NCI-H1417 (cell line): ENCODE measurements at places on chromosomes 1 and 21.
A peak's percentile ranks its signal among the peaks of the same experiment; 100 is the strongest.

DNA sequence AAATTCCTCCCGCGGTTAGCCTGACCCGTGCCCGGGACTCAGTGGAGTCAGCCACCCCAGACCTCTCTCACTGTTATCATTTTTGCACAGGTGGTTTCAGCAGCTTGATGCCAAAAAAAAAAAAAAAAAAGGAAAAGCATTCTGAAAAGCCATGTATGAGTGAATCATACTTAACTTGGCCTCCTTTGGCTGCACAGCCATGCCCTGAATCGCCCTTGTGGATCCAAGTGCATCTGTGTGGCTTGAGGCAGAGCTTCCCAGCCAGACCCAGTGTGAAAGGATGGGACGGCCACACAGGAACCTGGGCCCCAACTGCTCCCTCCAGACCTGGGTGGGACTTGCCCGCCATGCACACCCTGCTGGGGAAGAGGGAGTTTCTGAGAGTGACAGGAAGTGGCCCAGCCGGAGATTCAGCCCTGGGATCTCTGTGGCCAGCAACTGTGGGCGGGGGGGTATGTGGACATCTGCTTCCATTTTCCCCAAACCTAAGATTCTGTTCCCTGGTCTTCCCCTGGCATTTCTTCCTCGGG, 8.6 kb downstream of the YBEY start:
- DNase-seq: no peak

DNA sequence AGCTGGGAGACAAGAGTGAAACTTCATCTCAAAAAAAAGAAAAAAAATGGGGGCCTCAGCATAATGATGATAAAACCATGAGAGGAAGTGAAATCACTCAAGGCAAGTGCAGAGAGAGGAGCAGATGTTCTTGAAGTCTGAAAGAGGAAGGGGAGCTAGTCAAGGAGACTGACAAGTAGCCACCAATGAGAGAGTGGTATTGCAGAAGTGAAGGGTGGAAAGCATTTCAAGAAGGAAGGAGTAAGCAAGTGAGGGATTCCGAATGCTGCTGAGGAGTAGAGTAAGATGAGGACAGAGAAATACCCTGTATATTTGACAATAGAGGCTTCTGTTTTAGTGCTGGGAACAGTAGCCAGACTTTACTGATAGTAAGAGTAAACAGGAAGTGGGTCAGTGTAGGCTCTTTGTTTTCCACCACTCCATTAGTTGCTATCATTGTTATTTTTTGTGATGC, 2.9 kb downstream of the TATDN3 start:
- no peak for DNase-seq

- peak; percentile 29 for DNase-seq
Measured at GRCh38 chr1:94783342-94784189, 36.6 kb upstream of the SLC44A3 start.

GRCh38 chr1:208251015-208251414, 6.8 kb upstream of the PLXNA2 start:
- DNase-seq: no peak

DNA sequence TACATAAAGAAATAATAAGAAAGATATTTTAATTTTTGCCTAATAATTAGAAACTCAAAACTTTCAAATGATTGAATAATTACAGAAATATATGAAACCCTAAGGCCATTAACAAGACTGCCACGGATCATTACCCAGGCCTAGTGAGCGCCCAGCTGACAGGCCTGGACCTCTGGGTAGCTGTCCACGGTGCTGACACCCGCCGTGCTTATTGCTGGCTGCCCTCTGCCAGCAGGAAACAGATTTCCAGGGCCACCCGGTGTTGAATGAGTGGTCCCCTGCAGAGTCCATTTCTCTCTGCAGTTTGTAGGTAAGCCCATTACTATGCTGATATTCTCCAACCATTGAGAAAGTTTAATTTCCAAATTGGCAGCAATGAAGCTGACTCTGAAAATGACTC, 254.4 kb upstream of the GJB5 start:
- peak; percentile 8 for DNase-seq

DNA sequence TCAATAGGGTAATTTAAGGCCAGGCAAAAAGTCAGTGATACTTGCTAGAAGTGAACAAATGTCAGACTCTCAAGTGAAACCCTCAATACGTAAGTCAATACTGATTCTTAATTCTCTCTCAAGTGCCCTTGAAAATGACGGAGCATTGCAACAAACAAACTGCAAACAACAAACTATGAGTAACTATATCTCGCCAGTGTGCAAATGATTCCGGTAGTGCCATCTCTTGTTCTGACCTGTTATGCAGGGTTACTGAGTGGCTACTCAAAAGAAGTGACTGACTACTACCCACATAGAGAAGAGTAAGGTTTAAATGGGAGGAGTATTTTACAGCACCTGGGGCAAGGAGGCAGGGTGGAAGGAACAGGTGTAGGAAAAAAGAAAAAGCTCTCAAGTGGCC, 1.6 kb downstream of the SLC19A2 start:
- no peak for DNase-seq

GRCh38 chr1:22044690-22045420, 7.7 kb upstream of the CDC42 start:
- peak; percentile 15 for DNase-seq

GRCh38 chr21:30714946-30715345, 3.6 kb downstream of the KRTAP21-3 start:
- no peak for DNase-seq

DNA sequence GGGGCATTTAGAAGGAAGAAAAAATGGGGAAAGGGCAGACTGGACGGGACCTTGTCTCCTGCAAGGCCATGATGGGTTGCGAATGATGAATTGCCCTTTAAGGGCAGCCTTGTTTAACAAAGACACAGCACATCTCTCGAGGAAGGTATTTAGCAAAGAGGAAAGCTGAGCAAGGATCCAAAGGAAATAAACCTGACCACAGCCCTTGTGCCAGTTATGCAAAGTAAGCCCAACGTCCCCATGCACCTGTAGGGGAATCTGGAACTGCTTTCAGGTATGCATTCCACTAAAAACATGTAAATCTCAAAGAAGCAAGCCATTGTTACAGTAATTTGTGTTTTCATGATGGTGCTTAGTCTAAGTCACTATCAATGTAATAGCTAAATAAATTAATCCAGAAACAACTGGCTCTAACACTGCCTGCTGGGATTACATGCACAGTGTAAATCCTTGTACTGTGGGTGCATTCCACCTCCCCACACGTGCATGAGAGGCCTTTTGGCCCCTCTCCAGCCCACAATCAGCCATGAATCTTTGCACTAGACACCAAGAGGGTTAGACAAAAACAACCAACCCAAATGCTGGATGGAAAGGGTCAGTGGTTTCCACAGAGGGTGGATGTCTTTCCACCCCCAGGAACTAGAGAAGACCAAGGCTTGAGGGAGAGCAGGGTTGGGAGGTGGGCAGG, 228.8 kb upstream of the KAZN start:
- DNase-seq: no peak

- DNase-seq: peak; percentile 37
Measured at GRCh38 chr1:223713546-223714420, 1.4 kb downstream of the CAPN2 start.

DNA sequence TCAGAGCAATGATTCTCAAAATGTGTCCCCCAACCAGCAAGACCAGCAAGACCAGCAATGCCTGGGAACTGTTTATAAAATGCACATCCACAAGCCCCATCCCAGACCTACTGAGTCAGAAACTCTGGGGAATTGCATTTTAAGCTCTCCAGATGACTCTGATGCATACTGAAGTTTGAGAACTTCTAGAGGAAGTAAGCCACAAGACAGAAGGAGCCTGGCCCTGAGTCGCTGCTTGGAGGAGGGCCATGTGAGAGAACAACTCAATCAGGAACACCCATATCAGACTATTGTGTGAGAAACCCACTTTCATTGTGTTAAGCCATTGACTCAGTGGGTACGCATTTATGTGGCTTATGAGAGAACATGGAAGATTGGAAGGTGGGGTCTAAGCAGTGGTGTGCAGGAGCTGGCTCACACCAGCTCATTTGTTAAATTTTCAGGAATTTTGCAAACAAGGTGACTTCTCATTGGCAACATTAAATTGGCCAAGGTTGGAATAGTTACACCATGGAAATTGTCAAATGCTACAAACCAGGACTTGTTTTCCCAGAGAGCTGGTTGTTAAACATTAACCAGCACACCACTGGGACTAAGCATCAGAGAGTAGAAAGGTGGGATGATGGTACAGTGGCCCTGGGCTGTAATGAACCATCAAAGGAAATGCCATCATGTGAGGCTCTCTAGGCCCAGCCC, 38.9 kb downstream of the ATP1A1 start:
- no peak for DNase-seq

GRCh38 chr21:15098908-15099307, 34.1 kb upstream of the NRIP1 start:
- DNase-seq: no peak
